Cardiac fibroblast (primary cell): ENCODE measurements at places on chromosomes 5 and 9.

GRCh38 chr9:126705767-126706697, 92.3 kb downstream of the LMX1B start:
- DNase-seq: peak; percentile 43

DNA sequence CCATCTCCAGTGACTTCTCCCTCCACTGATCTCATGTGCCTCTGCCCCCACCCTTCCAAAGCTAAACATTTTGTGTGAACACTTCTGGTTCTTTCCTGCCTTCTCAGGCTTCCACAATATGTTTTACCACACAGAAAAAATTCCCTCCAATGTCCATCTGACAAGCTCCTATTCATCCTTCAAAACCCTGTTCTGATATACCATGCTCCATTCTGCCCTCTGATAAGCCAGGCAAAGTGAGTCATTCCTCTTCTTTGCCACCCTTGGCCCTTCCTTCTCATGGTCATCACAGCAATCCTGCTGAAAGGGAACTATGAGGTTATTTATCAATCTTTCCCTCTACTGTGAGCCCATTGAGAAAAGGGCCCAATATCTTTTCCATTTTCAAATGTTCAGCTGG, 97.6 kb downstream of the BARX1 start:
- no peak for DNase-seq

DNA sequence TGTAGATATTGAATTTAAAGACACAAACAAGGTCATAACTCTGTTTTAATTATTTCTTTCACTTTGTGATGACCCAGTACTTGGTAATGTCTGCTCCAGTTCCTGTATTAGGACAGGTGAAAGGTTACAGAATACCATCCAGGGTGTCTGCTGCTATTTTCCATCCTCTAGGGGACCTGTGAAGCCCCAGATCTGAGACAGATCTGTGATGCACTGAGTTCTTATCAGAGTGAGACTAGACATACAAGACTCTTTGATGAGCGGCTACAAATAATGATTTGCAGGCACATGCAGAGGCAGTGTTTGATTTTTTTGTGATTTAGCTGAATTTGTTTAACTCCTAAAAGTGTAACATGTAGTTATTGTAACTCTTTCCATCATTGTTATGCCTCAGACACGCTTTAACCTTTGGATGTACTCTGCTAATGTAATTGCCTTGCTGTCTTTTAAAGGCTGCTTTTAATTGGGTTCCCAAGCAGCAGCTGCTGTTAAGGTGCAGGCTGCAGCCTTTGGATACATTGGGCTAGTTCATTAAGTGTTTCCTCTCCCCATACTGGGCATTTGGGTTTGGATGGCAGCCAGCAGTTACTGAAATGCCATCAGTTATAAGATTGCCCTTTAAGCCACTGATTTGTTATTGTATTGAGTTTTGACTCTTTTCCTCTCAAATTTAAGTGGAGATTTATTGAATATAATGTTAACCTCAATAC, 63.3 kb downstream of the RASGRF2 start:
- DNase-seq: no peak

DNA sequence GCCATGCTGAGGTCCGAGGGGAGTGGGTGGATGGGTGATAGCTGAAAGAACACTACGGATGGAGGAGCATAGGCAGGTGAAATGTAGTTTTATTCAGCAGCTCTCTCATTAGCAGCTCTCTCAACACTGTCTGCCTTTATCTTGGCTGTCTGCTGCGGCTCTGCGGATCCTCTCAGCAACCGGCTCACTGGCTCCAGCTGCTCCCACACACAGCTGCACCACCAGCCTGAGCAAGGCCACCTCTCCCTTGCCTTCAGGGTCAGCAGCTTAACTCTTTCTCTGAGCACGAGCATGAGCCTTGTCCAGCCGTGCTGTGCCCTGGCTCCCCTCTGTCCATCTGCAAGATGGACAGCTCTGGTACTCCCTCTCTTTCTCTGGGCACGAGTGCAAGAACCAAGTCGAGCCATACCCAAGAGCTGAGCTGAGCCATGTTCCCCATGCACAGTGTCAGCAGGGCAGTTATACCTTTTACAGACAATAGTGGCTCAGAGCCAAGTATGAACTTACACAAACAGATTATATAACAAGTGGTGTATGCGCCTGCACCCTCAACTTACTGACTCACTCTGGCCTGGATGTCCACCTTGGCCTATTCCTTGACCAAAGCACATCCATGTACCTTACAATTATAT, 108.5 kb downstream of the MACIR start:
- no peak for DNase-seq

DNA sequence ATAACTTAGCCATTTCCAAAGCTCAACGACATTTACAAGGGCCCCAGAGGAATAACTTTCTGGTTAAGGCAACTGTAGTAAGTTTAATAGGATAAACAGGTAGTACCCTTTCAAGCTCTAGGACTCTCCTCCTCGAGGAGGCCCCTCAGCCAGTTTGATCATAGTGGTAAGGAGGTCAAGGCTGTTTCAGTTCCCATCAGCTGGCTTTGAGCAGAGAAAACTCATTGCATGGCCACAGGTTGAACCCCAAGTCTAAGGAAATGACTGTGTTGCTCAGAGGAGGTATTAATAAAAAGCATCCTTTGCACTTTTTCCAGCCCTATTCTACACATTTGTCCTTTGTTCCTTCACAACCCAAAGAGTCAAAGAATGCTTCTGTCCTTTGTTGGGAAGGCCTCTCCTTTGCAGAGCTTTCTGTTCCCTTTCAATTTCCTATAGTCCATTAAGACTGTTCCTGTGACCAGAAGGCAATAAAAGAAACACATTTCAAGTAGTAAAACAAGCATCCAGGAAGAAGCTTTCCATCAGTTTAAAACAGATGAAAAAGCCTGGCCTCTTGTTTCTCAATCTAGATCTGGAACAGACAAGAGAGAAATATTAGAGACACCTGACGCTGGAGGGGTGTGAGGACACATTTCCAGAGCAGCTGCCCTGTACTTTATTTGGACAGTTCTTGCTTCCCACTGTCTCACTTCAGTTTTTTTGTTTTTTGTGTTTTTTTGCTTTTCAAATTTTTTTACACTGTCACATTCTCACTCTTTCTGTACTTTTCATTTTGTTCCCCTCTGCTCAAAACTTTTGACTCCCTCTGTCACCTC, 54.1 kb downstream of the PRRC1 start:
- DNase-seq: no peak

DNA sequence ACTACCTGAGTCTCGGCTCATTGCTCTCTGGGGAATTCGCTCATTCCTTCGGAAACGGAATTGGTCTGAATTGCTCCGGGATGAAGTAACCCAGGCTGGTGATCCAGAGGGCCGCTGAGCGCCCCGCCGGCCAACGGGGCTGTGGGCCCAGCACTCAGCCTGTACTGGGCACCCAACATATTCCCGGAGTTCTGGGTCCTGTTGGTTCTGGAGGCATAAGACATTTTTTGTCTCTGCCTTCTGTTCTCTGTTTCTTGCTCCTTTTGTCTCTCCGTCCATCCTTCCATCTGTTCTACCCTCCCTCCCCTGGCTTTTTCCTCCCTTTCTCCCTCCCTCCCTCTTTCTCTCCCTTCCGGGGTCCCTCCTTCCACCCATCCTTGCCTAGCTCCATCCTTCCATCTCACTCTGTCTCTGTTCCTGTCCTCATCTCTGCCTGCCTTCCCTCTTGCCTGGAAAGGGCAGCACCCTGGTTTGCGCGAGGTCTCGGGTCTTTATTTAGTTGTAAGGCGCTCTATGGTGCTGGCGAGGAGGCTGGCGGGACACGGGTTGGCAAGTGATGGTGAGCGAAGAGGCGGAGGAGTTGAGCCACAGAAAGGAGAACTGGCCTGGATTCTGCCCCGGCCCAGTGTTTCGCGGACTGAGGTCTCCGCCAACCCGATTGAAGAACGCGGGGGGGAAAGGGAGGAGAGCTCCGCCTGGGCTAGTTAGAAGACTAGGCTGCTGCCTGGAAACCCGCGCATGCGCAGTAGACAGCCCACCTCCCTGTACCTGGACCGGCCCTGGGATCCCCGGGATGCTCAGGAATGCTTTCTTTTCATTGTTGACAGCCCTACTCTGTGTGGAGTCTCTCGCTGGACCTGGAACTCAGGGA, 1468.0 kb downstream of the FOXD4L5 start:
- DNase-seq: peak; percentile 89

DNA sequence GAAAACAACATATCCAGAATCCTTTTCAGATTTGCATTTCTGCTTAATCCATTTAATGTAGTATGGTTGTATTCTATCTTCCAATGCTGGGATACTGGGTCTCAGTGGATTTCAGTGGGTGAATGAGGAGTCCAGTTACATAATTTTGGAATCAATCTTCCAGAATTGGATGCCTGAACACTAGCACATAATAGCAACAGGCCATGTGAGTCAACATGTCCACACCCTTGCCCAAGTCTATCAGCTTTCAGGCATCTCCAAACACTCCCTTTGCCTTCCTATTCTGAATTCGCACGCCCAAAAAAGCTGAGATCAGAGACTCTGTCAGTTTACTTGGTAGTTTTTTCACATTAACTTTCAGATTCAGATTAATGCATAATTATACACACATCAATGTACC, 202.6 kb downstream of the TSSK1B start:
- peak; percentile 41 for DNase-seq

DNA sequence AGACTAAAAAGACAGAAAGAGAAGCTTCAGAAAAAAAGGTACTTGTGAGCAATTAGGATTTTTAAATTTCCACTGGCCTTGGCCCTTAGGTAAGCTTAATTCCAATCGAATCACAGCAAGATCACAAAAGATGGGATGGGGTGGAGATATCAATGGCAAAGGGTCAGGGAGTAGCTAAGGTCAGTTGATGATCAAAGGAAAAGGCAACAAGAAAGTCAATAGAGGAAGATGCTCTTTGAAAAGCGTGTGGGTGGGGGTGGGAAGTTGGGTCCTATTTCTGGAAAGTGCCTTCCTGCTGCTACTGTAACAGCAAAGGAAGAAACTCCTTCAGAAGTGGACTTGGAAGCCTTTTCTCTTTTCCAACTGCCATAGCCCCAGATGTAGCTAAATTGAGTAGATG, 7.3 kb downstream of the C1QTNF3 start:
- DNase-seq: no peak

- DNase-seq: peak; percentile 24
These were observed 5.1 kb downstream of the ARL14EPL start for GRCh38 chr5:116037236-116037822.

GRCh38 chr9:80467632-80468031, 895.9 kb downstream of the TLE4 start:
- peak; percentile 13 for DNase-seq

GRCh38 chr5:82861701-82862100, 215.5 kb downstream of the TMEM167A start:
- peak; percentile 67 for DNase-seq

GRCh38 chr9:29199975-29200374, 1626.7 kb upstream of the C9orf72 start:
- no peak for DNase-seq

DNA sequence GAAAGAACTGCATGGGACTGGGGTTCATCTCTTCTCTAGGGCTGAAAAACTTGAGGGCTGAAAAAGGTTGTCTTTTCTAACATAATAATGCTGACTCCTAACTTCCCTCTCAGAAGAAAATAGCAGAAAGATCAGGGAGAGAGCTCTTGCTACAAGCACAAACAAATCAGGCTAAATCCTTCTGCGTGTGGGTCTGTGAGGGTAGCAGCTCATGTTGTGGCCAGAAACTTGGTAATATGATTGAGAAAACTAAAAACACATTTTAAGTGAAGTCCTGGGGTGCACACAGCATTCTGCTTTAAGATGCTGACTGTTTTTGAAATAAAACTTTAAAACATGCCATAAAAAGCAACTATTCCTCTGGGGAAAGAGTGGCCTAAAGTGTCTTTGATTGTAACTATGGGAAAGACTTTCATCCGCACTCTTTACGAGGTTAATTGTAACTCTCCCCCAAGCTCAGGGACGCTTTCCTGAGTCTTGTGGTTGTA, 56.7 kb downstream of the SAXO1 start:
- DNase-seq: peak; percentile 5

DNA sequence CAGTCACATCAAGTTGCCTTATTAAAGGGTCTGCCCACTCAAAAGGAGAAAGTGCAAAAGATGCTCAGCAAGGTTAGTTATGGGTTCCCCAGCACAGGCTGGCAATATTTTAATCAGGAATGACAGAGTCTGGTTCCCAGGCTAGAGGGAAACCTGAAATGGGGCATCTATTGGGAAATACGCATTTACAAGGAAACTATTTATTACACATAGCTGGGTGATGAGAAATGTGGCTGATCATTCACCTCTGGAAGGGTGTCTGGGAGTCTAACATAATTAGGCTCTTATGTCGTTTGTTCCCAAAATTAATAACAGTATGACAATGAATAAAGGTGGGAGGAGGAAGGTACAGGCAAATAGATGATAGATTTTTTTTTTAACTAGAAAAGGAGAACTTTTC, 314.7 kb downstream of the ENC1 start:
- no peak for DNase-seq

DNA sequence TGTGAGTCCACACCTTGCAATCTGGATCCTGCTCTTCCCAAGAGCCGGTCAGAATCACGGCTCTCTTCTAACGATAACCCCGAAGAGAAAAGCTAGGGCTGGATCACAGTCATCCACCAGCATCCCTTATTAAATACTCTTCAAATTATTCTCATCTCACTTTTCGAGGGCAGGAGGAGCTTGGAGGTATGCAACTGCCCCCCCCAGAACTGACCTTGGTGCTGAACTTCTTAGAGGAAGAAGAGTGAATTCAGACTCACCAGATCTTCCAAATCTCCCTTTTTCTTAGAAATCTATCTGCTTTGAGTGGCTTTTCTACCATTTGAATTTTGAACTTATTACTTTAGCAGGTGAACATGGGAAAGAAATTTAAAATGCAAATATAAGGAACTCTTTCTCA, 75.7 kb downstream of the MED10 start:
- DNase-seq: no peak

DNA sequence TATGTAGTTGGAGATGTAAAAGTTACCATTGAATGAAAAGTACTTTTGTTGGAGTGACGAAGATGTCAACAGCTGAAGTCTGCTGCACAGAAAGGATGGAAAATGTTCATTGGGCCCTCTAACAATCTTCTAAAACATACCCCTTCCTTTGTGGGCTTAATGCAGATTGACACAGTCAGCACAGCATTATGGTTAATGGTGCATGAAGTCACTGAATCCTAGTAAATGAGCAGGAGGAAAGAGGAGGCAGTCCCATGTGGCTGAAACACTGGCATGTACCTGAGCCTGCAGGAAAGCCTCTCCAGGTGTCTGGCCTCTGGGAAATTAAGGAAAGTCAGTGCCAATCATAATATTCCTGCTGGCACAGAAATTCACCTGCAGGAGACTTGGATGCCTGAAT, 153.8 kb downstream of the ARL15 start:
- DNase-seq: no peak

GRCh38 chr5:116318091-116318854, 233.4 kb downstream of the COMMD10 start:
- no peak for DNase-seq

- no peak for DNase-seq
These were observed 218.2 kb downstream of the TSSK1B start for GRCh38 chr5:113216545-113216944.
